ENCODE measurements at places on chromosomes 12 and 14.

DNA sequence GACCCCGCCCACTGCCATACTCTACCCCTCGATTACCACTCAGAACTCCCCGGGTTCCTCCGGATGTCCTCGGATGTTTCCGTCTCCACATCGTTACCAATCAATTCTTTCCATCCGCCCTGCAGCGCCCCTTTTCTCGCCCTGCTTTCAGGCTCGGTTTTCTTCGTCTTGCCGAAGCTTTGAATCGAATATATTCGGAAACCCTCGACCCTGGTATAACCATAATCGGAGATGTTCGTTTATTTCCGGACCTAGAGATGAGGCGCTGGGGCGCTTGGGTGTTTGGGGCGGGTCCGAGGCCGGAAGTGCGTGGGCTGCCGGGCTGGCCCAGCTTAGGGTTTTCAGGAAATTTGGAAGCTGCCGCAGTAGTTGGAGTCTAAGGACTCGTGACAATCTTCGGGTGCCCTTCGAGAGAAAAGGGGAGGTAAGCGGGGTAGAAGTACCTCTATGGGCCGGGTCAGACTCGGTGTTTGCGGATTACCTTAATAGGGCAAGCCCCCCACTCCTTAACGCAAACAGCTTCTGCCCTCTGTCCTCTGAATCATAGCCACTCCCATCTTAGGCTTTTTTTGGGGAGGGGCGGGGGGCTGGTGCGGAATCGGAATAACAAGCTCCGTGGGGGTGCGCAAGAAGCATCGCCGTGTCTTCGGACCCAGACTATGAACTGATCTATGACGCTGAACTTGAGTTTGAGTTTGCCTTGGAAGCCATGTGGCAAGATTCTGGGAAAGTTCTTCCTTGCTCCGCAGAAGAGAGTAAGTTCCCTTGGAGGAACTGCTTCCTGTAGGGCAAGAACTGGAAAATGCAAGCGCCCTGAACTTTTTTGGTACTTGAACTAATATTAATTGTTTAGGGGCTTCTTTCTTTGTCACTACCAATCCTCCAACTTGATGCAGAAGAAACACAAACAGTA, at the start of gene C14orf119:
Gene C14orf119, plus strand, starts transcription at position 310 of the 913 bp plus-strand sequence. CDS start 2,154 bp downstream, outside the sequence.
- peak; percentile 99 for DNase-seq

GRCh38 chr12:8093291-8093690, 11.2 kb downstream of the NECAP1 start:
- no peak for DNase-seq

- DNase-seq: no peak
Measured at GRCh38 chr12:100249941-100250340, 16.9 kb downstream of the DEPDC4 start.

- DNase-seq: no peak
Measured at GRCh38 chr12:120257041-120257821, 8.3 kb downstream of the PXN start.

GRCh38 chr12:46490635-46491034, 118.1 kb upstream of the SLC38A2 start:
- DNase-seq: no peak

GRCh38 chr14:57420986-57421385, 30.6 kb downstream of the NAA30 start:
- no peak for DNase-seq

GRCh38 chr12:47249719-47250357, 170.1 kb upstream of the AMIGO2 start:
- DNase-seq: no peak

DNA sequence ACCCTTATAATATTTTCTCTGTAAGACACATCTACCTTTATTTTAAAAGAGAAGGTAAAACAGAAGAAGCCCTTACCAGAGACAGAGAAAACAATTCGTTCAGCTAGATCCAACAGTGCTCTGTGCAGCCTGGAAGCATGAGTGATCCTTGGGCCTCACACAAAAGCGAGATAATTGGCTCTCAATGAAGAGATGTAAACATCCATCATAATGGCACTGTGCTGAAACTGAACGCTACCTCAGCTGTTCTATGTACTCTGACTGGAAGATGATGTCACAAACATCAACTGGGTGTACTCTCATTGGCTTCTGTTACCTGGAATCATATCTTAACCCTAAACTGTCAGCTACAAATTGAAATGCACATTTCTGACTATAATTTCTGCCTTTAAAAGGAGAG, at the start of gene MGAT4C:
Gene MGAT4C, minus strand, starts transcription at position 229 of the 400 bp plus-strand sequence.
- no peak for DNase-seq

DNA sequence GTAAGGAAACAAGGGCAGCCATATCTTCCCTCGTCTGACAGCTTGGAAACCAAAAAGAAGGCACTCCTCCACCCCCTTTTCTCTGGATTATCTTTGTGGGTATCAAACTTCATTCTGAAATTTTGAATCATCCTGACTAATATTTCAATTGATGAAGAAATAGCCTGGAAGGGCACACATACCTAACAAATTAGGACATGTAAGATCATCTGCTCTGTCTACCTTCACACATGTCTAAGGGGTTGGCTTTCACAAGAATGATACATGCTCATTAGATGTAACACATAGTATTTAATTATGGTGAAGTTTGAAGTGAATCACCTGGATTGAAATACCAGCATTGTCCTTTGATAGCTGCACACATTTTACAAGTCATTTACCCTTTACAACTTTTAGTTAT, 348.1 kb upstream of the RPL10L start:
- DNase-seq: no peak

DNA sequence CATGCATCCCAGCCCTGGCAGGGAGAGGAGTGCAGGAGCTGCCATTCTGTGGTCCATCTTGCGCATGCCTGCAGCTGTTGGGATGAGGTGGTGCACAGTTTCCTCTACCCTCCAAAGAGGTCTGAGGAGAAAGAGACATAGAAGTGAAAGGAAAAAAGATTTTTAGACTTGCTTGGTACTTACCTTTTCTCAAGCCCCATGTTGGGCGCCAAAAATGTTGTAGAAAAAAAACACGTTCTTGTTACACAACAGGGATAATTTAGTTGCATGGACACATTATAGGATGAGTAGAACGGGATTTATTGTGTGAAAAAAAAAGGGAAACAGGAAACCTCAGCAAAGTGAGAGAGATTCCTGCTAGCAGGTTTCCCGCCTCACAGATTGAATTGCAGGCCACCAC, 244.4 kb upstream of the GARIN2 start:
- DNase-seq: no peak

- no peak for DNase-seq
Measured at GRCh38 chr14:69048456-69048855, 69.4 kb upstream of the ACTN1 start.

DNA sequence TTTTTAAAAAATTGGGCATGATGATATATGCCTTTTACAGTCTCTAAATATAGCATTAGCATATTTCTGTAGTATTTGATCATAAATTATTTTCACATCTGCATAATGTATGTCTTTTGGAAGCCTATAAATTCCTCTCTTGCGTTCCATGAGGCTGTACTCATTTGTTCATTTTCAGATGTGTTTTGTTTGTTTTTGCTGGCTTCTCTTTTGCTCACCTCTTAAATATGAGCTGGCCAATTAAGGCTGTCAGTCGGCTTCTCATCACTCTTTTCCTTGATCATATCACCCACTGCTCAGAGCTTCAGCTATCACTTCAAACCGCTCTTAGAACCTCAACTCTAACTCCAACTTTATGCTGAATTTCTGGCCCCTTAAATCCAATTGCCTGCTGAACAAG, 6.6 kb downstream of the TMEM263 start:
- DNase-seq: no peak

GRCh38 chr12:12819752-12820311, 6.7 kb downstream of the DDX47 start:
- no peak for DNase-seq

DNA sequence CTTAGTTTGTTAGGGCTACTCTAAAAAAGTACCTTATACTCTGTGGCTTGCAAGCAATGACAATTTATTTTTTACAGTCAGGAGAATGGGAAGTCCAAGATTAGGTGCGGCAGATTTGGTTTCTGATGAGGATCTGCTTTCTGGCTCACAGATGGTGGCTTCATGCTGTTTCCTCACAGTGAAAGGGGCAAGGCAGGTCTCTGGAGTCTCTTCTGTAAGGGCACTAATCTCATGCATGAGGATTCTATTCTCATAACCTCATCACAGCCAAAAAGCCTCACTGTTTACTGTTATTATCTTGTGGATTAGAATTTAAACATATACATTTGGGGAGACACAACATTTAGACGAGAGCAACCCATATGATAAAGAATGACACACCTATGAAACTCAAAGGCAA, 1957.4 kb upstream of the SEL1L start:
- no peak for DNase-seq

GRCh38 chr12:52535574-52535973, 15.4 kb upstream of the KRT5 start:
- DNase-seq: no peak

GRCh38 chr12:64229240-64229639, 7.1 kb upstream of the KICS2 start:
- no peak for DNase-seq

GRCh38 chr14:66206554-66206953, 279.6 kb upstream of the CCDC196 start:
- no peak for DNase-seq

GRCh38 chr12:39332661-39333175, 110.2 kb downstream of the KIF21A start:
- DNase-seq: no peak

- peak; percentile 32 for DNase-seq
Measured at GRCh38 chr12:106956048-106956578, 406 bp downstream of the TMEM263 start.

- no peak for DNase-seq
Measured at GRCh38 chr12:102808412-102808811, 108.6 kb downstream of the PAH start.

DNA sequence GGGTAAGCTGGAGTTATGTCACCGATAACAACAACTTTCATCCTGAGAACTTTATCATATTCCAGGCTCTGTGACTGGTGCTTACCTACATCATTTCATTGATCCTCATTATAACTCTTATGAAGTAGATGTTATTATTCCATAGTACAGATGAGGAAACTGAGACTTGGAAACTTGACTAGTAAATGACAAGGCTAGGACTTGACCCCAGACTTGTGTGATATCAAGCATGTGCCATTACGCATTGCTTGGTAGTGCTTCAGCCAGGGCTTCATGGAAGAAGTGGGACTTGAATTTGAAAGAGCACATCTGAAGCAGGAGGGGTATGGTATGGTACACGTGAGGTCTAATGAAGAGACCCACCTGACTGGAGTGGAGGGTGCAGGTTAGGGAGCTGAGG, 11.9 kb downstream of the AVIL start:
- DNase-seq: no peak

DNA sequence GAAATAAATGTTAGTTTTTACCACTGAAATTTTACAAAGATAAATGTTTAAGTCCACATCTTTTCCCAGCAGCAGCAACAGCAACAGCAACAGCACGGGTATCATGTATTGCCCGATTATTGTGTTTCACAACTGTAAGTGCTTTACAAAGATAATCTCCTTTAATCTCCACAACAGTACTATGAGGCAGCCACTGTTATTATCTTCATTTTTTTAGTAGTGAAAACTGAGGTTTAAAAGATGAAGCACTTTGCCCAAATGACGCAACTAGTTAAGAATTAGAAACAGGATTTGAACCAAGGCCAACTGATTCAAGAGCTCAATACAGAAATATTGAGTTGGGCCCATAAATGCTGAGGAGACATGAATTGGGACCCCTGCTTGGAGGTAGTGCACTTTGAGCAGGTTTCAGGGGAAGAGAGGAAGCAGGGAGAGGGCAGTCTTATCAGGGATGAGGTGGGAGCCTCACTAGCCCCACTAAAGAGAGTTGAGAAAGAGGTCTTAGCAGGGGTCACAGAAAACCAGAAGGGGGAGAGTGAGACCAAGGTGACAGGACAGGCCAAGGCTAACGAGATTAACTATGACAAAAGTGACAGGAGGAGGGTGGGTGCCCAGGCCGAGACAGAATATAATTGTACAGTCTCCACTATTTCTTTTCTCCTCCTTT, 15.3 kb downstream of the KRT2 start:
- DNase-seq: no peak

DNA sequence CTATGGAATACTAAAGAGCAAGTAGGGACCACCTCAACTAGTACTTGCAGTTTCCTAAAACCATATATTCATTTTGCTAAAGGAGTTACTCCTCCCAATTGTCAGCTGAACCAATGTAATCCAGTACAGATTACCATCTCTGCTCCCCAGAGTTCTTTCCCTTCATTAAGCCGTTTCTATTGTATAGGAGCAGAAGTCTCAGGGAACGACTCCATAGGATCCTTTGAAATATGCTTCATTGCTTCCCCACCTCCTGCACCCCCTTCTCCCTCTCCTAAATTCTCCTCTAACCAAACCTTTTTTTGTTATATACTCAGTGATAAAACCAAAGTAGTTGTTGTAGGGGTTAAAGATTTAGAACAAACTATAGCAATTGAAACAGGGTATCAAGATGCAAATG, 30.7 kb upstream of the LALBA start:
- DNase-seq: no peak

DNA sequence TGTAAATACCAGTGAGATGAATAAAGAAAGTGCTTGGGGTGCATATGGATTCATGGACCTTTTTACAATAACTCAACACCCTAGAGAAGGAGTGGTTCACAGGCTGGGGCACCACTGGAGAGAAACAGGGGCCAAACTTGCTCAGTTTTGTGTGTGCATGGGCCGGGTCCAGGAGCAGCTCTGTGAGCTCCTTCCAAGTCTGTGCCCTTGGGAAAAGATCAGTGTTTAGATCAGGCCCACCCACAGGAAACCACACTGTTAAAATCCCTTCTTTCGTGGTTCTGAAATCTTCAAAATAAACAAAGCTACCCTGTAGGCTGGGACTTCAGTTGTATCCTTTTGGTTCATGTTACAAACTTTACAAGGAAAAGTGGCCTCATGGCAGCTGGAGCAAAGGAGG, 156.1 kb upstream of the TMEM260 start:
- DNase-seq: no peak

GRCh38 chr14:51619561-51619960, 32.1 kb upstream of the FRMD6 start:
- DNase-seq: no peak

- no peak for DNase-seq
Measured at GRCh38 chr14:101006008-101006407, 102.5 kb upstream of the RTL1 start.

GRCh38 chr14:99768381-99768780, 24.8 kb upstream of the EML1 start:
- no peak for DNase-seq

- no peak for DNase-seq
Measured at GRCh38 chr14:89425931-89426330, 8.9 kb upstream of the FOXN3 start.

GRCh38 chr12:70351076-70351475, 15.0 kb upstream of the KCNMB4 start:
- DNase-seq: no peak

DNA sequence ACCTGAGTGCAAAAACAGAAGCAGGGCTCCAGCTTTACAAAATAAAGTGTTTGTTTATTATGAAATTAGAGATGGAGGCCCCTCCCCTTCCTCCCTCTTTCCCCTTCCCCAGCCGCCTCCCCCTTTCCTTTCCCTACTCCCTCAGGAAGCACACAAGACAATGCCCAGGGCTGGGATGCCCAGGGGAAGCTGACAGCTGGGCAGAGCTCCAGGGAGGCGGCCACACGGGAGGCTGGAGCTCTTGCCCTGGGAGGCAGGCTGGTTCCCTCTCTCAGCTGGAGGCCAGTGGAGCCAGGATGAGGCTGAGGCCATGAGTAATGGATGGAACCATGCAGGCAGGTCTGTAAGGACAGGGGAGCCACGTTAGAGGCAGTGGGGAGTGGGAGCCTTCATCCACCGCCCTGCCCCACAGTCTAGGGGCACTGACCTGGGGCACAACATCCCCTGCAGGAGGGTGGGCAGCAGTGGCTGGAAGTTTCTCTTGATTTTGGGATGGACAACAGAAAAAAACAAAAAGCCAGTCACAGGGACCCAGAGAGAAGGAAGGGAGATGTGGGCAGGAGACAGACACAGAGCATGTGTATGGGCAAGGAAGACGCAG, 5.1 kb downstream of the PSMB11 start:
- DNase-seq: no peak
